ENCODE measurements at places on chromosomes 7 and 10.

DNA sequence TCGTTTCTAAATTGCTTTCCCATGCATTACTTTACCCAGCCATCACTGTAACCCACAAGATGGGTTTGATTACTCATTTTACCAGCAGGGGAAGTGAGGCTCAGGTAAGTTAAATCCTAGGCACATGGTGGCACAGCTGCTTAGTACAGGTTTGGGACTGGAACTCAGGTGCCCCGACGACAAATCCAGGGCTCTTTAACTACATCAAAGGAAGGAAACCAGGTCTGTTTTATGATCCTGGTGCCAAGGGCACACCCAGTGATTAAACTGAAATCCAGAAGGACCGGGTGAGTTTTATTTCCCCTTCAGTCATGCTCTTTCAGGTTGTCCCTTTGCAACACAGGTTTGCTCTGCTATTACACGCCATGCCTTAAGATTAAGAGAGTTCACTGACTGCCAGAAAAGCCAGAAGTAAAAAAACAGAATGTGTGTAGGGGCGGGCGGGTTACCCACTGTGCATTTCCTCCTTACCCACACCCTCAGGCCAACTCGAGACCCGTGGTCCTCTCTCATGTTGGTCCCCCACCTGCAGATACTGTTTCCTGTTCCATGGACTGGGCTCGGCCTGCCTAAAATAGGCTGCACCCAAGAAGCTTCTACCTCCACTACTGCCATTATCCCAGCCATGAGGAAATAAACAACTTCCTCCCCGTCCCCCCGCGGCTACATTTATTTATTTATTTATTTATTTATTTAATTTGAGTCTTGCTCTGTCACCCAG, 55.1 kb upstream of the KDM7A start:
- peak; percentile 39 for DNase-seq

GRCh38 chr7:26008428-26008827, 143.6 kb upstream of the NFE2L3 start:
- no peak for DNase-seq

DNA sequence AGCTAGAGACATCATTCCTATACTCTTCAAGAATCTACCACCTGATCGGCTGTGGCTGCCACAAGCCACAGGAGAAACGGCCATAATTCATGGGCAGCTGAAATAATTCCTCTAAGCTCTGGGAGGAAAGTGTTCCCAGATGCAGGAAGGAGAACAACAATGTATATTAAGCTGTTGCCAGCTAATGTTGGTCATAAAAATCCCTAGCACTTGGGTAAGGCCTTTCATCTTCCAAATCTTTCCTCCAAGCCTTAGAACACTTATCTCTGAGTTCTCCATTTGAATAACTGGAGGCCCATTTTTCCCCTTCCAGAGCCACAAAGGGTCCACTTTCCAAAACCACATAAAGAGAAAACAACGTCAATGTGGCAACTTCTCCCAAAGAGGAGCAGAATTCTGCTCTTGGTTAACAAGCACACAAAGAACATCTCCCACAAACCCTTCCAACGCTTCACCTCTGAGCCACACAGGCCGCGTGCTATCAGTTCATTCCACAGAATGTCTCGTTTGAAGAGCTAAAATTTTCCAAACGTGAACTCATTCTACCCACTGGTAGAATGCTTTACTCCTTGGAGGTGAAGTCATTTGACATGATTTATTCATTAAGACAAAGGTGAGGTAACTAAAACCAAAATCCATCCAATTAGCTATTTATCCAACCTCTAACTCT, 11.2 kb downstream of the KCNMA1 start:
- DNase-seq: no peak

GRCh38 chr7:83861-84632, 108.3 kb upstream of the FAM20C start:
- no peak for DNase-seq

DNA sequence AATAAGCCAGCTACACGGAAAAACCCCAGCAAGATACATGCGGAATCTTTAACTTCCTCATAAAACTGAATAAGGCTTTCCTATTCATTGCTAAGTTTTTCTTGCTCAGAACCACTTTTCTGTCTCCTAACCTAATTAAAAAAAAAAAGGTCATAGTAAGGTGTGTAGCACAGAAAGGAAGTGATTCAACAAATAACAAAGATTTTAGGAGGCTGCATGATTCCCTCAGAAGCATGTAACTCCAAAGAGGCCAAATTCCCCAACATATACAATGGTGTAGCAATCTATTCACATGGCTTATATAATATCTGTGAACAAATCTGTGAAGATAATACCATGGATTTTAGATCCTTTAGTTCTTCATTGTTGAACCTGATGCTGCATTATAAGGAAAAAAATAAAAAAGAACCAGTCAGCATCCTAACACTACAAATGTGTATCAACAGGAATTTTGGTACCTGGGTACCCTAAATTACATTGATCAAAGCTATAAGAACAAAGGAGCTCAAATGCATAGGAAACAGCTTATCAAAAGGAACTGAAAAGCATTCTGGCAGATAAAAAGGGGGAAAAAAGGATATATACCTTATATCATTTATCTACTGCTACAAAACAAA, 63.8 kb downstream of the IMMP2L start:
- no peak for DNase-seq

DNA sequence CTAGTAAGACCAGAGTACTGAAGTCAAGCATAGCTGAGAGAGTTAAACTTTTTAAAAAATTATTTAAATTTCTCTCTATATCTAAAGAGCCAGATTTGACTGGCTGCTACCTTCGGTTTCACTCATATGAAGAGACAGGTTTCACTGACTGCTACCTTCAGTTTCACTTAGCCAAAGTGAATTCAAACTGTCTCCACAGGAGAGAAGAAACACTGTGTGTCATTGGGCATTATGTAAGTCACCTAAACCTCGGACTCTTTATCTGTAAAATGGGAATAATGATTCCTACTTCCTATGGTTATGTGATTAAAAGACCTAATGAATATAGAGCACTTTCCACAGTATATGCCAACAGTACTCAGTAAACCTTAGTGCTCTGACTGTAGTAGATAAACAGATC, 41.6 kb upstream of the MET start:
- peak; percentile 35 for DNase-seq

DNA sequence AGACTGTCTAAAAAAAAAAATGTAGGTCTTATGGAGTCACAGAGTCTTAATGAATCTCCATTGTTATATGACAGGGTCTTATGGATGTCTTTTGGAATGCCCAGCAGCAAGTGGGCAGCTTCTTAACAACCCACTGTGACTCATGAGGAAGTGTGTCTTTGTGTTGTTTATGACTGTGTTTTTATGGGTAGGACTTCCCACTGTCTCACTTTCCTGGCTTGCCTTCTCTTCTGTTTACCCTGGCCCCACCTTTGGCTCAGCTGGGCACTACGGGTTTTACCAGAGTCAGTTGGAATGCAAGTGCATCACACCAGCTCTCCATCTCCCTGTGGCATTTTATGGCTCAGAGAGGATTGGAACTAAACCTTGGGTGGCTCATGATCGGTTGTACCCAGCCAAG, 580.5 kb downstream of the AUTS2 start:
- DNase-seq: peak; percentile 62

DNA sequence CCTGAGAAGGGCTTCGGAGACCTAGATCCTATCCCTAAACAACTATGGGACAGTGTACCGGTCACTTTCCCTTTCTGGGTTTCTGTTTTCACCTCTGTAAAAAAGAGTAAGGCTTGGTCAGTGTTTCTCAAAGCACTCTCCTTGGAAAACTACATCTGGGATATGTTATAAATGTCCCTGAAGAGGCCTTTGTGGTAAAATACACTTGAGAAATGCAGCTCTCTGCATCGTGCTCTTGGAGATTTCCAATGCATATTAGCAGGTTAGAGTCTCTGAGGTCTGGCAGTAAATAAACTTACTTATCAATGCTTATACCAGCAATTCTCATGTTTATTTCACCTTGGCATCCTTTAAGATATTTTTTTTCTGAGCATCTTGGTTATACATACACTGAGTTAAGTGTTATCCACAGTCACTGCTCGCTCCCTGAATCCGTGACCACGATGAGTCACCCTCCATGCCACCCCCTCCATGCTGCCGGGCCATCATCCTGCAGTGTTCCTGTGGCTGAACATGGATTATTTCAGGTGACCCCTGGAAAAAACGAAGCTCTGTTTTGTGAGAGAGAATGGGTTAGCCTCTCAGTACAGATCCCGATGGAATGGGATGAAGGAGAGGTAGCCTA, 3.3 kb upstream of the TBXAS1 start:
- DNase-seq: peak; percentile 42

GRCh38 chr10:79628083-79628482, 17.3 kb downstream of the SFTPA1 start:
- DNase-seq: no peak

DNA sequence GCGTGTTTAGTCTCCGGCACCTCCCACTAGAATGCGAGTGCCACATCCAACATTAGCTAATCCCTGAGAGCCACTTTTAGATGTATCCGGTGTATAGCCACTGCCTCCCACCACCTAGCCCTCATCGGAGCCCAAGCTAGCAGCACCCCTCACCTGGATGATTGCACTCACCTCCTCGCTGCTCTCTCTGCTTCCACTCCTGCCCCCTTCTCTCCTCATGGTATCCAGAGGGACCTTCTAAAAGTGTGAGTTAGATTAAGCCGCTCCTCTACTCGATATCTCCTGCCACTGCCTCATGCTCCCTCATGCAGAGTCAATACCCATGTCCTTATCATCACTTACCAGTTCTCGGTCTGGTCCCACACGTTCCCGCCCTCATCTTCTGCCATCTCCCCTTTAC, 125.3 kb downstream of the RAB11FIP2 start:
- no peak for DNase-seq

GRCh38 chr7:37670436-37670835, 13.1 kb upstream of the GPR141 start:
- DNase-seq: peak; percentile 69

DNA sequence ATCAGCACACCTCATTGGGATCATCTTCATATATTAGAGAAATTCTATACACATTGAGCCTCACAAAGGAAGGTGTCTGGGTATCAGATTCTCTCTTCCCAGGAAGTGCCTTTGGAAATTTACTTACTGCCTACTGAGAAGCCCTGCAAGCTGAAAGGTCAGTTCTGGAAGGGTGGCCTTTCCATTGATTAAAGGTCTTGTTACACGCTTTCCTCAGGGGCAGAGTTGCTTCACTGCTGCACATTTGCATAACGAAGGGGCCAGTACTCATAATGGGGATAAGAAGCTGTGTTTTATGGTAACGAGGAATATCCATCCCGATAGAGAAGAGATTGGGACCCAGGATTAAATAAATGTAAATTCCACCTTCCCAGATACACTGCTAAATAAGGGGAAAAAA, 19.4 kb upstream of the IL15RA start:
- no peak for DNase-seq
